ENCODE measurements at places on chromosomes 5 and 9.

GRCh38 chr5:407801-408268 is 35.1 kb upstream of the EXOC3 start:
- no peak for DNase-seq

GRCh38 chr5:142295084-142295758 is 29.6 kb downstream of the SPRY4 start:
- no peak for DNase-seq

DNA sequence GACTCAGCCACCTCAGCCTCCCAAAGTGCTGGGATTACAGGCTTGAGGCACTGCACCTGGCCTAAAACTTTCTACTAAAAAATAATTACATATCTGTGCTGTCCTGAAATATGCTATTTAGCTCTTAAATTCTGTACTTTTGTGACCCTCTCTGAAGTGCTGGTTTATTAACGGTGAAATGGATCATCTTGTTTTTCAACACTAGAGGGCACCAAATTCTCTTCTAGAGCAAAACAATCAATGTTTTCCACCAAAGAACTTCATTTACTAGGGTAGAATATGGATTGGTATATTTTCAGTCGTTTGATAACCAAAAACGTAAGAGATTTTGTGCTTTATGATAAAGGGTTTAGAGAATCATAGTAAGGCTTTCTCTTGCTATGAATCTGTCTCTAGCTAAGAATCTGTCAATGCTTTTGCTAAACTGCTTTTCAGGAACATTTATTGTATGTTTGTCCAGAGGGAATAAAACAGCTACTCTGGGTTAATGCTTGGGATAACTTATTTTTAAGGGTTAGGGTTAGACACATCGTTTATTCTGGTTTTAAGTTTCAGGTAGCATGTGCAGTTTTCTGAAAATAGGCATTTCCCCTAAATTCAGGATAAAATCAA is 63.6 kb downstream of the RNF180 start:
- no peak for DNase-seq

GRCh38 chr5:76210946-76211345 is 127.8 kb downstream of the SV2C start:
- DNase-seq, result no peak

DNA sequence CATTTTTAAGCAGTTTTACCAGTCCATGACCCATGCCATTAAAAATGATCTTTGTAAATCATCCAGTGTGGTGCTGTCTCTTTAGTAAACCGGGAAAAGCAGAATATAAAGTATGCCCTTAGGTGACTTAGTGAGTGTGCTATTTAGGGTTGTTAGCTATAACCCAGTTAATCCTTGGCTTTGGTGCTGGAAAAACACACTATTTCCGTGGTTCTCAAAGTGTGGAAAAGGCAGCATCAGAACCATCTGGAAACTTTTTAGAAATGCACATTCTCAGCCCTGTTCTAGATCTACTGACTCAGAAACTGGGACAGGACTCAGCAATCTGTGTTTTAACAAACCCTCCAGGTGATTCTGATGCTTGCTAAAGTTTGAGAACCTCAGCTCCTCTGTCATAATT is 123.6 kb upstream of the ZNF608 start:
- no peak for DNase-seq

- DNase-seq, result no peak
Measured at GRCh38 chr5:52710310-52710971, 77.3 kb upstream of the ITGA1 start.

DNA sequence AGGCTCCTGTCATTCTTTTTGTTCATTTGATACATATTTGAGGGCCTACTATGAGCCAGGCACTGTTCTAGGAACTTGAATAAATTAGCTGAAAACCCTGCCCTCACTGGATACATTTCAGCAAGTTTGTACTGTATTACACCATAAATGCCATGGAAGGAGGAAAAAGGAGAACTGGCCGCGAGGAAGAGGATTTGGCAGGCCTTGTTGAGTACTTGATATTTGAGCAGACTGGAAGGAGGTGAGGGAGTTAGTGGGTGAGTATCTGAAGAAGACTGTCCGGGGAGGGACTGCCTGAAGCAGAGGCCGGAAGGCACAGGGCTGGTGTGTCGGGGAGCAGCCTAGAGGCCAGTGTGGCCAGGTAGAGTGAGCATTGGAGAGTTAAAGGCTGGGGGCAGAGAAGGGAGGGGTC is 4.5 kb downstream of the SNX30 start:
- DNase-seq, result no peak

- no peak for DNase-seq
Measured at GRCh38 chr5:172293054-172293744, 9.6 kb upstream of the UBTD2 start.

GRCh38 chr5:30605693-30606268 is 587.7 kb upstream of the CDH6 start:
- DNase-seq, result no peak

DNA sequence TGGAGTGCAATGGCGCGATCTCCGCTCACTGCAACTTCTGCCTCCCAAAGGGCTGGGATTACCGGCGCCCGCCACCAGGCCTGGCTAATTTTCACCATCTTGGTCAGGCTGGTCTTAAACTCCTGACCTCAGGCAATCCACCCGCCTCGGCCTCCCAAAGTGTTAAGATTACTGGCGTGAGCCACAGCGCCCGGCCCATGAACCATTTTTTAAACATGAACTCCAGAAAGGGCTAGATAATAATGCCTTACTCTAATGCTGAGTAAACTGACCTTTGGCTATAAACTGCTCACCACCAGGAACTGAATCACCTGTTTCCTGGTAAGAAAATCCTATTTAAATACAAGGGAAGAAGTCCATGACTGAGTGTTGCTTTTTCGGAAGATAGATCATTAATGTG is 23.2 kb upstream of the DAB2 start:
- DNase-seq, result no peak

DNA sequence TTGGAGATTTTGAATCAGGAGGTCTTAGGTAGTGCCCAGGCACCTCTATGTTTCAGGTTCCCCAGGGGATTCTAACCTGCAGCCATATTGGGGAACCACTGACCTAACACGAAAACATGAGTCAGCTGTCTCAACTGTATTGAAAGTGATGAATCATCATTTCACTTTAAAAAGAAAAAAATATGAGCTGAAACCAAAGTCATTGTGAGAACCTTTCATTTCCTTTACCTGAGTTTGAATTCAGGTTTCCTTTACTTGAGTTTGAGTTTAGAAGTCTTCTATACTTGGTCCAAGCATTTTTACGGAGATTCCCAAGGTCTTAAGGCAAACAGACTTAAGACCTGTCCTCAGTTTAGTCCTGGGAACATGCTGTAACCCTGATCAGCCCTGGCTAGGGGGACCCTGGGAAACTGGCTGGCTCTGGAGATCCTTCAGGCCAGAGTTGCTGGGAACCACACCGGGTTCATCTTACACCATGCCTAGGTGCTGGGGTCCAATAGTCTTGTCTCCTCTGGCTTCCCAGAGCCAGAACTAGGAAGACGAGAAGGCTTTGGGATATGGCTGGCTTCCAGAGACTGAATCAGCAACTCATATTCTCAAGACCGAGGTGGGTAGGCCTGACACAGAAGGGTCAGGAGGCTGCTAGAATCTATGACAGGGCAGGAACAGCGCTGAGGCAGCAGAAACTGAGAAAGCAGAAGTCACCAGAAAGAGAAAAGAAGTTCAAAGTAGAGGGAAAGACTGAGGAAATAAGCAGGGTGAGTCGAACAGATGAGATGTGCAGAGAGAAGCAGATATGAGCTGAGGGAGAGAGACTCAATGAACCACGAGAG is 16.4 kb upstream of the PDCD1LG2 start:
- DNase-seq, result no peak

DNA sequence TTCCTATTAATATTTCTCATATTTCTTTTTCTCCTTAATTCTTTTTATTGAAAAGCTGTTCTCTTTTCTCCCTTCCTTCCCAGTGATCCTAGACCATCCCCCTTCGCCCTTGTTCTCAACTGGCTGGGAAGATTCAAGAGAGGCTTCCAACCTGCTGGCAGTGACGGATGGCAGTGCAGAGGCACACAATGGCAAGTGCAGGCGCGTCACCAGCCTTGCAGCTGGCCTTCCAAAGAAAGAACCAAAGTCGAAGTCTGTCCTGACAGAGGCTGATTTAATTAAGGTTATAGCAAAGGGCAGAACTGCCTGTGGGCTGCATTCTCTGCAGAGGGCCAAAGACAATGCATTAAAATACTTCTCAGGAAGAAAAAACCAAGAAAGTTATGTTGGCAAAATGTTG is 7.4 kb downstream of the CEMIP2 start:
- no peak for DNase-seq

GRCh38 chr5:134530301-134531077 is 5.0 kb downstream of the JADE2 start:
- DNase-seq, result no peak

- no peak for DNase-seq
Measured at GRCh38 chr5:154712518-154713437, 42.4 kb upstream of the LARP1 start.

- peak; percentile 32 for DNase-seq
Measured at GRCh38 chr9:92561374-92562330, 25.9 kb upstream of the ECM2 start.

DNA sequence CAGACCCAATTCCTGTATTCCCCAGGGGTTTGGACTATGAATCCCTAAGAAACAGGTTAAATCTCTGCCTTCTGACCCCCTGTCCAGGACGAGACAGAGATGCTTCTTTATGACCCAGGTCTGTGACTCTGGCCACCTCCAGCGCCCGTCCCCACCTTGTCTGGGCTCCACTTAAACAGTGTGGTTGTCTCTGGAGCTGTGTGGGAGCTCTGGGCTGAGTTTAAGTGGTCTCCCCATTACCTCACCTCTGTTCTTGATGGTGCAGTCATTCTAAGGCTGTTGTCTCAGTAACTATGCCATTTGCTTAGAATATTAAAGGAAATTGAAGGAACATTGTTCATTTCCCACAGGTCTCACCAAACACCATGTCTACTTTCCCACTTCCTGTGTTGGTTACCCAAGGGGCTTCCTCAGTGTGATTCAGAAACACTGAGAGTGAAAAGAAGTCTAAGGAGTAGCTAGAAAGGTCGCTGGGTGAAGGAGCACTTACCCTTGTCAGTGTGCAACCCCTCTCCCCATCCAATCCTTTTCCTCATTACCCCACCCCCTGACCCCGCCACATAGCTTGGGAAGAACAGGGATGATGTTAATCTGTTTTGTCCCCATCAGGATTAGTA is 127.8 kb upstream of the CKMT2 start:
- no peak for DNase-seq

- no peak for DNase-seq
Measured at GRCh38 chr9:37949576-37949975, 45.6 kb upstream of the SLC25A51 start.

DNA sequence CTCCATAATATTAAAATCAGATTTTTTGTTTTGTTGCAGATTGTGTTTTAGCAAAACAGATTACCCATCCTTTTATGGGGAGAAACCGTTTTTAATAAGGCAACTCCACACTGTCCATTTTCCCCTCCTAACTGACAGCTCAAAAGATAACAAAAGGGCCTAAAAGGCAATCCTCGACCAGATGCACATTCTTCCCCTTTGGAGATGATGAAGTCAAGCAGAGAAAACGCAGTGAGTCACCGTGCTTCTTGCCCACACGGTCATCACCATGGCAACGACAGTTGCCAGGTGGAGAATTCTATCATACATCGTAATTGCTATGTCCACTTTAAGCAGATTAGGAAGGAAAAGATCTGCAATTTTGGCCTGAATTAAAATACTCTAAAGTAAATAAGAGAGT is 96.4 kb downstream of the DIRAS2 start:
- DNase-seq, result peak; percentile 53

- no peak for DNase-seq
Measured at GRCh38 chr5:131096774-131097710, 68.0 kb downstream of the HINT1 start.

GRCh38 chr5:81525690-81526089 is 131.8 kb upstream of the ACOT12 start:
- peak; percentile 30 for DNase-seq

- DNase-seq, result no peak
Measured at GRCh38 chr9:97906236-97906831, 16.0 kb downstream of the TRMO start.

- no peak for DNase-seq
Measured at GRCh38 chr9:90773617-90774016, 28.0 kb upstream of the SYK start.

DNA sequence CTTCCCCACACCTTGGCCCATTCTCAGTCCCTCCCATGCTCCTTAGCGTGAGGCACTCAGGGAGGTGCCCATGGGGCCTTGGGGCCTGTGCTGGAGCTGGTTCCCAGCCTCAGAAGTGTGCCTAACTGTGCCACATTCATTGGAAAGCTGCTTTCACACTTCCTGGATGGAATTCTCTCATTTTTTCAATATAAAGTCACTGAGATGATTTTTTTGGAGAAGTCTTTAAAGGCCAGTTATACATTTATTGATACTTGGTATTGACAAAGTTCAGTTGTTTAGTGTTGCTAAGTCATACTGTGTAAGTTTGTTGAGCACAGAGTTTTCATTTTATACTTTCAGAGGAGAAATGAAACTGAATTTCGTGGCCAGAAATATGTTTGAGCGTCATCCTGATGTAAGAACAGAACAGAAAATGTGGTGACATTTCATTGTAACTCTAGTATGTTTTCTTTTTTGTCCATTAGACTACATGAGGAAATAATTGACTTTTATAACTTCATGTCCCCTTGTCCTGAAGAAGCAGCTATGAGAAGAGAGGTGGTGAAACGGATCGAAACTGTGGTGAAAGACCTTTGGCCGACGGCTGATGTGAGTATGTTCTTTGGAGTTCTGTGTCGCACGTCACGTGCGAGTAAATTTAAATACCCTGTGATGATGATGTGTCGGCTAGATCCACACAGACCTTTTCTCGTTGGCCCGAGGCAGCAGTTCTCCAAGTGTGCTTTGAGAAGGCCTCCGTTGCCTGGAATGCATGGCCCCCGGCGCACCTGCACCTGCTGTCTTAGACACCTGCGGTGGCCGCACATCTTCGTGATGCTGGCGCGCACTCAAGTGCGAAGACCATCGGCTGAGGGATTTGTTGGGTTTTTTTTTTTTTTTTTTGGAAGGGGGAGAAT is 24.1 kb downstream of the TENT4A start:
- no peak for DNase-seq

- no peak for DNase-seq
Measured at GRCh38 chr5:80255431-80255810, 427 bp downstream of the SERINC5 start.

DNA sequence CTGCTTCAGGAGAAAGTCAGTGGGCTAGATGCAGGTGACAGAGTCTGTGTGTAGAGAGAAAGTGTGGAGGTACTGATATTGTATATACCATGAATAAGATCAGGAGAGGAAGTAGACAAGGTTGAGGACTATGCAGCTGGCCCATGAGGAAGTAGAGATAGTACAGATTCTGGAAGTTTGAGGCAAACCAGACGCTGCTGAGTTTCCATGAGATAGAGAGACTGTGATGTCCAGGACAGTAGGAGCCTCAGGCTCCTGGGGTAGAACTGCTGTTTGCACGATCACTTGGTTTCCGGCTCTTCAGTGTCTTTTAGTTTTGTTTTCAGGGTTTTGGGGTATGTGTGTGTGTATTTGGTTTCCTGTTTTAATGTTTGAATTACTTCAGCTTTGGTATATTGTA is 13.6 kb downstream of the OTULINL start:
- DNase-seq, result no peak

Data from AG04450 (cell line).